Sigmoid colon (tissue), 7 donors: ENCODE measurements at places on chromosomes 3 and 15. TPM values are rescaled to one million over a fixed set of nuclear protein-coding genes. Genes with fewer than 3 reads are reported as not detected.

The P2RY14 gene
- total RNA-seq = 26.7 TPM

The GOLGA6L7 gene
- total RNA-seq = not detected

The ARMC8 gene
- total RNA-seq = 70.3 TPM

The DHFR2 gene
- total RNA-seq = 4.2 TPM

The GPR62 gene
- total RNA-seq = 0.71 TPM

The NEK11 gene
- total RNA-seq = 4.3 TPM

The CIDEC gene
- total RNA-seq = 10.9 TPM

The TYRO3 gene
- total RNA-seq = 3.9 TPM

The SLC12A1 gene
- total RNA-seq = not detected

The GOLGA6D gene
- total RNA-seq = not detected

The SOX14 gene
- not detected for total RNA-seq

The ARPP19 gene
- total RNA-seq = 177 TPM

The CAMKV gene
- not detected for total RNA-seq

DNA sequence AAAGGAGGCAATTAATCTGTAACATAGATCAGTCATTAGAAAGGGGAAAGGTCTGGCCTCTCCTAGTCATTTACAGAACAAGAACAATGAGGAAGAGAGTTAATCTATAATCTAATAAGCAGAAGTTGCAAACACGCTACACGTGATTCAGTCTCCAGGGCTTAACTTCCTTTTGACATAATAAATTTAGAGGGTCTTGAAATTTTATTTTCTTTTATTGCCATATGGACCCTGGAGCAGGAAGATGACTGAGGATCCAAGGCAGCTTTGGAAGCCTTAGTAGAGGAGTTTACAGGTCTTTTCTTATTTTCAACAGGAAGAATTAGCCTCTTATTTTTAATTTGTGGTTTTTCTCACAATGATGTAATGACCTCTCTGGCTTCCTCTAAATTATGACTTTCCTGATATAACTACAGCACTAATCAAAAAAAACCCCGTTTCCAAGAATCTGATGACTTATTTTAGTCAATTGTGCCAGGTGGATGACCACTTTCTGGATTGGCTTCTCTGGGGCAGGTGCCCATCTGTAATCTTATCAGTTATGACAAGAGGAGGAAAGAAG lies 32.2 kb downstream of the ADGRG7 start:
- no peaks in the 10 kb centered on the region for H3K36me3 ChIP-seq
- H3K27me3 ChIP-seq = no peaks in the 10 kb centered on the region
- no peak overlapping the region for H3K4me3 ChIP-seq
- DNase-seq = no peak

- no peaks in the 10 kb centered on the region for H3K4me1 ChIP-seq
- no peak overlapping the region for H3K4me3 ChIP-seq
- H3K27me3 ChIP-seq = peaks cover 24% of the 10 kb centered on the region
- H3K27ac ChIP-seq = no peak overlapping the region
These were observed 15.7 kb downstream of the CHST13 start for GRCh38 chr3:126539558-126540250.

DNA sequence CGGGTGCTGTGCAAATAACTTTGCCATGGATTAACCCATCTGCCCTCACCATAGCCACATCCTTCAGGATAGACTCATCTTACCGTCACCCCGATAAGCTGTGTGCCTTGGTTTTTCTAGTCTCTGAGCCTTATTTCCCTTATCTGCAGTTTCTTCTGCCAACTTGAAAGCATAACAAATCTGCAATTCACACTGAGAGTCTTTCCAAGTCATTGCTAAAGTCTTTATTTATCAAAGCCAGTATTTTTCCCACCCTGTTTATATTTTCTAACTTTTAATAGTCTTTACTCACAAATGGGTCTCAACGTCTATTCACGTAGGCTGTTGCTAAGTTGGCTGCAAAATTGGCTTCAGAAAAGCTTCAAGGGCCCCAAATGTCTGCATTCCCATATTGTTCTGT lies 61.6 kb upstream of the SUCLG2 start:
- no peaks in the 10 kb centered on the region for H3K36me3 ChIP-seq
- H3K4me3 ChIP-seq = no peak overlapping the region
- H3K27me3 ChIP-seq = no peaks in the 10 kb centered on the region
- H3K4me1 ChIP-seq = no peaks in the 10 kb centered on the region
- DNase-seq = no peak

DNA sequence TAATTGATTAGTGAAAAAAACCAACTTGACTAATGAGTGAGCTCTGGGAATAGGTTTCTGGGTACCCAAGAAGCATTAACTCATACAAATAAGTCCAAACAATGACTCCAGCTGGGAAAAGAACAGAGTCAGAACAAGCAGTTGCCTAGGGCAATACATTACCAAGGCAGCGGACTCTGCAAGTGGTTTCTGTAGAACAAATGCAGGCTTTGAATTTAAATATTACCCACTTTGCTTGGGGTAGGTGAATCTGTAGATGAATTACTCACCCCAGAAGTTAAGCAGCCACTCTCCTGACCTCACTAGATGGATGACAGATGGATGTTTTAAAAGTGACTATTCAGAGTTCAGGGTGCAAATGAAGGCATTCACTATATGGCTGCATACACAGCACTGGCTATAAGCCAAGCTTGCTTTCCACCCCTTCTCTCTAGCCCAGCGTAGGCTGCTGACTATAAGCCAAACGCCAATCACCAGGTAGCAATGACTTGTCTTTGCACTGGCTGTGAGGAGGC lies 73.1 kb upstream of the BHLHE40 start:
- no peaks in the 10 kb centered on the region for H3K36me3 ChIP-seq
- no peak for DNase-seq
- H3K27ac ChIP-seq = no peak overlapping the region
- no peaks in the 10 kb centered on the region for H3K27me3 ChIP-seq
- H3K4me3 ChIP-seq = no peak overlapping the region
- H3K4me1 ChIP-seq = peaks cover 21% of the 10 kb centered on the region

DNA sequence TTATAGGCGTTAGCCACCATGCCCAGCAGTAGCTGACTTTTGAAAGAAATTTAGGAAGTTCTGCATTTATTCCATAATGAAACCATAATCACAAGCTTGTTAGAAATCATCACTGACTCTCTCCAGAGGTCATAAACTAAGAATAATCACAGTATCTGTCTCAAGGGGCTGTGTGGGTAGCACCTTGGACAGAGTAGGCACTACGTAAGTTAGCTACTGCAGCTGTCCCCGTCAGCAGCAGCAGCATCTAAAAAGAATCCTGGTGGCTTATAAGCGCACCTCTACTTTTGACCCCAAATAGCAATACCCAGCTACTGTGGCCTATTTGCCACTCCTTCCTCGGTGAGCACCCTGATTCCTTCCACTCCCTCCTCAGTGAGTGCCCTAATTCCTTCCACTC lies 57.8 kb upstream of the RPL35A start:
- H3K4me3 ChIP-seq = no peak overlapping the region
- H3K4me1 ChIP-seq = no peaks in the 10 kb centered on the region
- no peak for DNase-seq

DNA sequence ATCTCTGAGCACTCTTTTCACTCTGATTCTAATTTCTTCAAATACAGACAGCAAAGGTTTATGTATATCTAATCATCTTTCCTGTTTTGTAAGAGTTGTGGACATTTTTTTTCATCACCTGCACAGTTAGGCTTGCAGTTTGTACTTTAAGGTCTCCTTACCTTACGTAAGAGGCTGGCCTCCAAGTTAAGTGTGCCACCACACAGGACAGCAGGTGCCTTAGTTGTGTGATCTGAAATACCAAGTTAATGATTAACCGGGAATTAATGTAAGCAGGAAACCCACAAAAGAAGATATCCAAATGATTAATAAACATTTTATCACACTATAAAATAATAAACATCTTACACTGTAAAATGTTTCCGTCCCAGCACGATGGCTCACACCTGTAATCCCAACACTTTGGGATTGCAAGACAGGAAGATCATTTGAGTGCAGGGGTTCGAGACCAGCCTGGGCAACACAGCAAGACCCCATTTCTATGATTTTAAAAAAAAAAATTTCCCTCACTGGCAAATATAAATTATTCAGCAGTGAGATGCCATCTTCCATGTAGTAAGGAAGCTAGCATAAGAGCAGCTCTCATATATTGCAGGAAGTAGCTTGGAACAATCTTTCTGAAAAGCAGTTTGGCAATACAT lies 87.7 kb upstream of the LIMD1 start:
- H3K4me3 ChIP-seq = no peak overlapping the region
- no peaks in the 10 kb centered on the region for H3K36me3 ChIP-seq
- DNase-seq = no peak
- H3K27me3 ChIP-seq = no peaks in the 10 kb centered on the region
- H3K27ac ChIP-seq = no peak overlapping the region
- H3K4me1 ChIP-seq = no peaks in the 10 kb centered on the region

- no peak overlapping the region for H3K4me3 ChIP-seq
- peak; percentile 94 for DNase-seq
- H3K4me1 ChIP-seq = peaks cover 23% of the 10 kb centered on the region
- H3K36me3 ChIP-seq = no peaks in the 10 kb centered on the region
These were observed 545.0 kb downstream of the ZPLD1 start for GRCh38 chr3:102979682-102980354.

- H3K4me3 ChIP-seq = no peak overlapping the region
- peak overlapping the region; percentile 62 for H3K27ac ChIP-seq
- no peaks in the 10 kb centered on the region for H3K27me3 ChIP-seq
- no peak for DNase-seq
These were observed 1.1 kb upstream of the MUSTN1 start for GRCh38 chr3:52835766-52836470.

DNA sequence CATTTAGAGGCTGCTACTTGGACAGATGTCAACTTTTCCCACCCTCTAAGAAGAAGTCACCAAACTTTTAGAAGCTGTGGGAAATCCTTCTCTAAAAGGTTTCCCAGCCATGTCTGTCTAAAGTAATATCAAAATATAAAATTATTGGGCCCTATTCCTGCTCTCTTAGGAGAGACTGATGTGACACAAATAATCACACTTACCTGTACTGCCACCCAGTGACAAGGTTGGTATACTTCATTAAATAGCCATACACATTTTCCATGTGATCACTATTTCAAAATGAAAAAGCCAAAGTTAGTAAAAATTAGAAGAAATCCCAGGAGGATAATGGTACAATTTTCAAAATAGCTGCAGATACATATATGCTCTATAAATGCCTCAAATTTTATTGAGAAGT lies 12.6 kb downstream of the OSBPL11 start:
- no peak overlapping the region for H3K27ac ChIP-seq
- peaks cover 18% of the 10 kb centered on the region for H3K36me3 ChIP-seq
- peaks cover 18% of the 10 kb centered on the region for H3K4me1 ChIP-seq
- DNase-seq = no peak
- H3K27me3 ChIP-seq = no peaks in the 10 kb centered on the region

- no peak overlapping the region for H3K4me3 ChIP-seq
- H3K4me1 ChIP-seq = no peaks in the 10 kb centered on the region
- no peaks in the 10 kb centered on the region for H3K27me3 ChIP-seq
- H3K27ac ChIP-seq = no peak overlapping the region
- no peak for DNase-seq
These were observed 74.9 kb downstream of the SIDT1 start for GRCh38 chr3:113607219-113607596.

DNA sequence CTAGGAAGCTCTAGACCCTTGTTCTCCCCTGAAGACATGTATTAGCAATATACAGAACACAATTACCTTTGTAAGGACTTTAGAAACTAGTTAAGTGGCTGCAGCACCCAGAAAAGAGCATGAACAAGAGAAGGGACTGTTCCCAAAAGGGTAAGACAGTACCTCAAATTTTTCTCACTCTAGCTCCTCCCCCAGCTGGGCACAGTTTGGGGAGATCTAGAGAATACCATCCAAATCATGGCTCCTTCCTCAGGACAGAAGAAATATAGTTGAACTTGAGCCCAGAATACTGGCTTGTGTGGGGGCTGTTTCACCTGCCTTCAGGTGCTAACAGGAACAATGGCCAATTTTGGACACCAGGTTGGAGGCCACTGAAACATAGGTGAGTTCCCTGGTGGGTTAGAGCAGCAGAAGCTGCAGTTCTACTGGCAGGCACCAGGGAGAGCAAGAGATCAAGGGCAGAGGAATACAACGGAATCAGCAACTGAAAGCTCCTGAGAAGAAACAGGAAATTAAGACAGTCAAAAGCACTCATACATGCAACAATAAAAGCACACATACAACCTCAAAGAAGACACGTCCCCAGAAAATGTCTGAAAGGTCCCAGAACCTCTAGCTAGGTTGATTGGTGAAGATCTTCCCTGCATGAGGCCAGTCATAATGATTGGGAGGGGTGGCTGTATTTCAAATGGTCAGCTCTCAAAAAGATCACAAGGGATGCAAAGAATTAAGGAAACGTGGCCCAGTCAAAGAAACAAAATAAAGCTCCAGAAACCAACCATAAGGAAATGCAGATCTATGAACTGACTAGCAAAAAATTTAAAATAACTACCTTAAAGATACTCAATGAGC lies 104.9 kb upstream of the ASB14 start:
- no peak overlapping the region for H3K4me3 ChIP-seq
- no peaks in the 10 kb centered on the region for H3K36me3 ChIP-seq
- no peaks in the 10 kb centered on the region for H3K4me1 ChIP-seq
- no peak overlapping the region for H3K27ac ChIP-seq
- H3K27me3 ChIP-seq = no peaks in the 10 kb centered on the region

- H3K4me1 ChIP-seq = no peaks in the 10 kb centered on the region
- no peak overlapping the region for H3K27ac ChIP-seq
- H3K36me3 ChIP-seq = no peaks in the 10 kb centered on the region
- DNase-seq = no peak
- no peaks in the 10 kb centered on the region for H3K27me3 ChIP-seq
These were observed 202.8 kb upstream of the BCL6 start for GRCh38 chr3:187947927-187948682.

- H3K36me3 ChIP-seq = no peaks in the 10 kb centered on the region
- DNase-seq = no peak
- no peaks in the 10 kb centered on the region for H3K4me1 ChIP-seq
These were observed 66.6 kb downstream of the PIK3CB start for GRCh38 chr3:138768125-138768524.

DNA sequence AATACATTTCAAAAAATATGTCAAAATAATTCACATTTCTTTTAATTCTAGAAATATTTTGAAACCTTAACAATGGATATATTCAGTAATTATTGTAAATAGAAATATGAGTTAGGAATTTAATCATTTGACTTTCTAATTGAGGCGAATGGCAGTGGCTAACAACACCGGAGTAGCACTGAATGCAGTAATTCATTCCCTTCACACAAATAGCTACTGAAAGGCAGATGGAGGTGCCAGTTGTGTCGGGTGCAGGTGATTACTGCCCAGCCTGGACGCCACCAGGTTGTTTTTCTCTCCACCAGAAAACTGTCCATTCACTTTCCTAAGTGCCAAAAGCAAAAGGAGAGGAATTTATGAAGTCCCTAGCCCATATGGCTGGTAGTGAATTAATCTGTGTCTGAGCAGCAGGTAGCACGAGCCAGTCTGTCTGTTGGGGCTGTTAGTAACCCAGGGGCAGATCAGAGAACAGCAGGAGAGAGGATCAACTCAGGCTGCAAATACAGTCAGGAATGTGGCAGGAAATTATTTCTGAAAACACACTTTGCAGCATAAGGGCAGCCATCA lies 79.3 kb upstream of the GMNC start:
- no peak overlapping the region for H3K27ac ChIP-seq
- no peak for DNase-seq
- no peaks in the 10 kb centered on the region for H3K27me3 ChIP-seq

- H3K4me1 ChIP-seq = no peaks in the 10 kb centered on the region
- no peaks in the 10 kb centered on the region for H3K27me3 ChIP-seq
- H3K4me3 ChIP-seq = peak overlapping the region; percentile 92
- peak overlapping the region; percentile 97 for H3K27ac ChIP-seq
- no peak for DNase-seq
These were observed 17.5 kb downstream of the RGMA start for GRCh38 chr15:93071469-93071936.

- no peak for DNase-seq
- no peaks in the 10 kb centered on the region for H3K36me3 ChIP-seq
- H3K4me3 ChIP-seq = no peak overlapping the region
- H3K4me1 ChIP-seq = no peaks in the 10 kb centered on the region
- no peak overlapping the region for H3K27ac ChIP-seq
- no peaks in the 10 kb centered on the region for H3K27me3 ChIP-seq
These were observed 108.1 kb downstream of the USP13 start for GRCh38 chr3:179760944-179761343.
